AML-193 (cell line): ENCODE measurements at places on chromosomes 5 and 9.

GRCh38 chr5:28226407-28226806, 1188.0 kb upstream of the CDH9 start:
- no peak for DNase-seq

DNA sequence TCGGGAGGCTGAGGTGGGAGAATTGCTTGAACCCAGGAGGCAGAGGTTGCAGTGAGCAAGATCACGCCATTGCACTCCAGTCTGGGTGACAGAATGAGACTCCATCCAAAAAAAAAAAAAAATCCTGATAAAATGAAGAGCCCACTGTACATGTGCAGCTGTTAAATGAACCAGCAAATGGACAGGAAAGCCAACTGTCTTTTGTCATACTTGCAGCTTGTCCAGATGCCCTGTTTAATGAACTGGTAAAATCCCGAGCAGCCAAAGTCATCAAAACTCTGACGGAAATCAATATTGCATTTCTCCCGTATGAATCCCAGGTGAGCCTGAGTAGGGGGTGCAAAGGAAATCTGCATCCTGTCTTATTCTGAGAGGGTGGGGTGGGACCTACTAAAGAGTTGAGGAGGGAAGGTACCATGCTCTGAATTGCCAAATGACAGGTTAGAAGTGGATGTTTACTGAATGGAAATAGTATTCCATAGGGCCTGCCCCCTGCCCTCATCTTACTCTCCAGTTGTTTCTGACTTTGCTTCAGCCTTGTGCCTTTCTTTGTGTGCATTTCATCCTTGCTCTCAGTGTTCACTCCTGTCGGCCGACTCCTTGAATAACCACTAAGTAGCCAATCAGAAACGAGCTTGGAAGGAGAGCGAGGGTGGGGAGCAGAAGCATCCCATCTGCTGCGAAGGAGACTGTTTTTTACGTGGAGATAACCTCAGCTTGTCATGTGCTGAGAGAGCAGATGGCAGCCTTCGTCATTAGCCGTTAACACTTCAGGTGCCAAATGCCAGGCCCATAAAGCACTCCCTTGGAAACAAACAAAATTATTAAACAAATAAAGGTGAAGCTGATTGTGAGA, 45.7 kb upstream of the CFAP157 start:
- DNase-seq: no peak

GRCh38 chr5:34606101-34606500, 50.0 kb upstream of the RAI14 start:
- DNase-seq: no peak

GRCh38 chr9:130264414-130265350, 878 bp upstream of the HMCN2 start:
- no peak for DNase-seq

DNA sequence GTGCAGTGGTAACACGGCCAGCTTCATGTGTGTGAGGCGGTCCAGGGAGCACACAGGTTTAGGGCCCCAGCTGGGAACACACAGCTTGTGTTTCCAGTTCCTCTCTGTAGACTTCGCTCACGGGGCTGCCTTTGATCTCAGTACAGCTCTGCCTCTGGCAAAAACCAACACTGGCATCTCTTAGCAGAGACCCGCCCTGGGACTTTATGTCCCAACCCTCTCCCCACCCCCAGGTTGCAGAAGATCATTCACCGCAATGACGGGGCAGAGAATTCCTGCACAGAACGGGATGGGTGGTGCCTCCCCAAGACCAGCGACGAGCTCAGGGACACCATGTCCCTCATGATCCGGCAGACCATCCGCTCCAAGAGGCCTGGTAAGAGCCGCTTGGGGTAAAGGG, 5.2 kb upstream of the CEL start:
- no peak for DNase-seq

DNA sequence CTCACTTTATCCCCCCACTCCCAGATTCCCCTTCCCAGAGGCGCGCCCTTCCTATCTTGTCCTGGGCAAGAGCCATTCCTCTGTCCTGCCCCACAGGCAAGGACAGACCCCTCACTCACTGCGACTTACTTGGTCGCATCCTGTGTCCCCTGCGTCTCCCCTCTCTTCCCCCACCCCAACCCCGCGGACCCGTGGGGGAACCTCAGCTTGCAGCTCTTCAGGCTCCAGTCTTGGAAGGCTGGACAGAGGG, 542 bp downstream of the GGTA1 start:
- DNase-seq: no peak

DNA sequence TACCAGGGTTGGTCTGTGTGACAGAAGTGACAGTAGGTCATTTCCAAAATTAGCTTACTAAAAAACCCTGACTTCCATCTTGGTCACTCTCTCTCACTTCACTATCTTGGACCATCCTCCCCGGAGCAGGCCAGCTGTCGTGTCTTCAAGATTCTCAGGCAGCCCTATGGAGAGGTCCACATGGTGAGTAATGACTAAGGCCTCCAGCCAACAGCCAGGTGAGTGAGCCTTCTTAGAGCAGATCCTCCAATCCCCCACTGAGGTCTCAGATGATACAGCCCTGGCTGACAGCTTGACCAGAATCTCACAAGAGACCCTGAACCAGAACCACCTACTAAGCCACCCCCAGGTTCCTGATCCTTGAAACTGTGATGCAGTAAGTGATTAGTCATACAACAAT, 92.0 kb downstream of the DCP2 start:
- no peak for DNase-seq

- DNase-seq: no peak
Observed at GRCh38 chr5:2133936-2134335, 251.2 kb upstream of the IRX4 start.

DNA sequence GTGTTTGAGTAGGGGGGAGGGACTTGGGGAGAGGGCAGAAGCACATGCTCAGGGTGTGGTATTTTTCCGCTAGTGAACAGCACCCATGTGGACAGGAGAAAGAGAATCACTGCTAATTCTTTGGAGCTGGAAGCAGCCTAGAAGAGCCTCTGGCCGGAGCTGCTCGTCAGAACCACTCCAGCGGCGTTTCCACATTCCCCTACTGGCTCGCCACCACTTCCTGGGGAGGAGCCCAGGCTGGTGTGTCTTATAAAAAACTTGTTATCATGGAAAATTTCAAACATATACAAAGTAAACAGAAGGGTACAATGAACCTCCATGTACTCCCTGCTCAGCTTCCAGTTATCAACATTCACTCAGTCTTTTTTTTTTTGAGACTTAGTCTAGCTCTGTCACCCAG, 26.7 kb downstream of the LHX2 start:
- no peak for DNase-seq

GRCh38 chr9:81575956-81576355, 113.4 kb downstream of the TLE1 start:
- no peak for DNase-seq

DNA sequence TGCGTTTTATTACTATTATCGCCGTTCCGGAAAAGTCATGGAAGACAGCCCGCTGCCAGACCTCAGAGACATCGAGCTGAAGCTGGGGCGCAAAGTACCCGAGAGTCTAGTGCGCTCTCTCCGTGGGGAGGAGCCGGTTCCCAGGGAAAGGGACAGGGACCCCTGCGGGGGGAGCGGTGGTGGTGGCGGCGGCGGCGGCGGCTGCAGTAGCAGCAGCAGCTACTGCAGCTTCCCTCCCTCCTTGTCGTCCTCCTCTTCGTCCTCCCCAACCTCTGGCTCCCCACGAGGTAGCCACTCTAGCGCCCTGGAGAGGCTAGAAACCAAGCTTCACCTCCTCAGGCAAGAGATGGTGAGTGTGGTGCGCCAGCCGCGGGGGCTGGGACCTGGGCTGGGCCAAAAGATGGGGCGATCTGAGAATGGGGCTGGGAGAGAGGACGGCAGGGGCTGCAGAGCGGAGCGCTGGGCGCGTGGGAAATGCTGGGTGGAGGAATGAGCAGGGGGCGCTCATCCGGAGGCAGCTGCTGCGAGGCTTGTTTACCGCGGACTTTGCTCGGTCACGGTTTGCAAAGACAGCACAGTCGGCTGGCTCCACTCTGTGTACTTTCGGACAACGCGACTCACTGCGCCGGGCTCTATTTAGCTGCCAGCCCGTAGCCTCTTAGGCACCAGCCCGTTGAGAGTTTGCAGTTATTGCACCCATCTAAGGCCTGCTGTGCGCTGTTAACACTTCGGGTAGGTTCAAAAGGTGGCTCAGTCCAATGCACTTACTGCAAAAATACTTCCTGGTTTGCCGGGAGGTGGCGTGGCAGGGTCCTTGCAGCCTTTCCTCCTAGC, 1.1 kb downstream of the LURAP1L start:
- no peak for DNase-seq

GRCh38 chr9:127356906-127357305, 40.1 kb upstream of the SLC2A8 start:
- no peak for DNase-seq

DNA sequence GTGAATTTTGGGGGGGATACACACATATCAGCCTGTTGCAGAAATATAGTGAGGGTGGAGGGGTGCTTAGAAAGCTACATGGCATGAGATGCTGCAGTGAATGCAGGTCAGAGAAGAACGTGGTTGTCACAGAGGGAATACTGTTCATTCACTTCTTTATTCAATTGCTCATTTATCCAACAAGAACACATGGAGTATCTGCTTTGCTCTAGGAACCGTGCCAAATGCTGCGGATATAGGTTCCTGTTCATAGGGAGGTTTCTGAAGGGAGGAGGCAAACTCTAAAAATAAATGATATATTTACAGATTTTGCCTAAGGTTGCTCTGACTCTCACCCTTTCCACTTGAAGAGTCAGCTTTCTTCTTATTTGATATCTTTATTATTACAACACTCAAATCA, 444.3 kb upstream of the CLINT1 start:
- no peak for DNase-seq

- peak; percentile 1 for DNase-seq
Observed at GRCh38 chr9:33719581-33720374, 75.6 kb upstream of the PRSS3 start.

GRCh38 chr9:130681769-130682420, 11.7 kb upstream of the EXOSC2 start:
- no peak for DNase-seq

DNA sequence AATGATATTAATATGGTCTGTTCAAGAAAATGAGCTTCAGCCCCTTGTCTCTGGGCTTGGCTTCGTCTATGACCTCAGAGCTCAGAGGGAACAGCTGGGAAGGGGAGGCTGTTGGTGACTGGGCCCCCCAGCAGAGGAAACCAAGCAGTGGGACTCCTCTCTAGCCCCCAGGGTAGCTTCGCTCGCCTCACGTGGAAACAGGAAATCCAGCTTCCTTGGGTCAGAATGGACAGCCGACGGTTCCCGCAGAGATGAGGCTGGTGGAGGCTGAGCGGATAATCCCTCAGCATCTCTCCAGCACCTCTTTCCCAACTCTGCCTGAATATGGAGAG, 37.2 kb upstream of the ICE1 start:
- DNase-seq: no peak

GRCh38 chr5:10632110-10632761, 68.4 kb downstream of the ANKRD33B start:
- no peak for DNase-seq

DNA sequence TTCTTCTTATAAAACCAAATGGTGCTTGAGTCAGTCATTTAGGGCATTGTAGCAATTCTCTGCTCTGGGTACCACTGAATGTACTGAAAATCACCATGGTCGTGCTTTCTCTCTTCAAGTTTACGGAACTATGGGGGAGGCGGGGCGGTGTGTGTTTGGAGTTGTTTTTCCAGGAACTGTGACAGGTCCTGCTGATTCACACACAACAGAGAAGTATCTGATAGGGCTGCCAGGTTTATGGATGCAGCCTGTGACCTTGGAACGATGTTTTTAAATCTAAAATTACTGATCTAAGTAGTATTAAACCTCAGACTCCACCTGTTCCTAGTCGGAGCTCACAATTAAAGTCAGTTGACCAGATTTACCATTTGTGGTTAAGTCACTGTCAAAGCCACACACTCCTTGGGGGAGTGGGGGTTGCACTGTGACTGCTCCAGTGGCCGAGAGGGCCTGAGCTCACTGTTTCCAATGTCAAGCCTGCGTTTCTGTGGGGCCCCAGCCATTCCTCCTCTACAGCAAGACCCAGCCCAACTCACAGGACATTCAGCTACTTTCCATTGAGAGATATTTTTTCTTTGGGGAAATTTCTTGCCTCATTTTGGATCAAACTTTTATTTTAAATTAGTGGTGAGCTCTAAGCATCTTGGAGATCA, 44.4 kb downstream of the GADD45G start:
- no peak for DNase-seq

DNA sequence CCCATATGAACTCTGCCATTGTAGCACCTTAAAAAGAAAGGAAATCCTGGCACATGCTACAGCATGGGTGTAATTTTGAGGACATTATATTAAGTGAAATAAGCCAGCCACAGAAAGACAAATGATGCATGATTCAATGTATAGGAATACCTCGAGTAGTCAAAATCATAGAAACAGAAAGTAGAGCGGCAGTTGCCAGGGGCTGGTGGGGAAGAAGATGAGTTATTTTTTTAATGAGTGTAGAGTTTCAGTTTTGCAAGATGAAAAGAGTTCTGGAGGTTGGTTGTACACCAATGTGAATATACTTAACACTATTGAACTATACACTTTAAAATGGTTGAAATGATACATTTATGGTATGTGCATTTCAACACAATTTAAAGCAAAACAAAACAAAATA, 133.0 kb downstream of the ZDHHC21 start:
- no peak for DNase-seq

DNA sequence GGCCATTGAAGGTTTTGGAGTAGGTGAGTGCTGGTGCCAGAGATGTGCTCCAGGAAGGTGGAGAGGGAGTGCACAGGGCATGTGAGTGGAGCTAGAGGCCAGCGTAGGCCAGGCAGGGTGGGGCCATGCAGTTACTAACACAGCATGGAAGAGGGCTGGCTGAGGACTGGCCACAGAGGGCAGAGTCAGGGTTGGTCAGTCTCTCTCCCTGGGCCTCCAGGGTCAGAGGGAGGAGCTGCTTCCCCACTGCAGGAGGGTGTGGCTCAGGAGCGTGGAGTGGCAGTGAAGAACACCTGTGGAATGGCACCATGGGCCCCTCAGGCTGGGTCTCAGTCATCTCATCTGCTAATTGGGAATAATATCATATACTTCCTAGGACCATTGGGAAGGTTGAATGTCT, 167.7 kb downstream of the MACROH2A1 start:
- DNase-seq: no peak

GRCh38 chr5:124596595-124597421, 149.6 kb downstream of the ZNF608 start:
- DNase-seq: no peak

GRCh38 chr5:164375051-164375450, 869.6 kb downstream of the MAT2B start:
- no peak for DNase-seq

DNA sequence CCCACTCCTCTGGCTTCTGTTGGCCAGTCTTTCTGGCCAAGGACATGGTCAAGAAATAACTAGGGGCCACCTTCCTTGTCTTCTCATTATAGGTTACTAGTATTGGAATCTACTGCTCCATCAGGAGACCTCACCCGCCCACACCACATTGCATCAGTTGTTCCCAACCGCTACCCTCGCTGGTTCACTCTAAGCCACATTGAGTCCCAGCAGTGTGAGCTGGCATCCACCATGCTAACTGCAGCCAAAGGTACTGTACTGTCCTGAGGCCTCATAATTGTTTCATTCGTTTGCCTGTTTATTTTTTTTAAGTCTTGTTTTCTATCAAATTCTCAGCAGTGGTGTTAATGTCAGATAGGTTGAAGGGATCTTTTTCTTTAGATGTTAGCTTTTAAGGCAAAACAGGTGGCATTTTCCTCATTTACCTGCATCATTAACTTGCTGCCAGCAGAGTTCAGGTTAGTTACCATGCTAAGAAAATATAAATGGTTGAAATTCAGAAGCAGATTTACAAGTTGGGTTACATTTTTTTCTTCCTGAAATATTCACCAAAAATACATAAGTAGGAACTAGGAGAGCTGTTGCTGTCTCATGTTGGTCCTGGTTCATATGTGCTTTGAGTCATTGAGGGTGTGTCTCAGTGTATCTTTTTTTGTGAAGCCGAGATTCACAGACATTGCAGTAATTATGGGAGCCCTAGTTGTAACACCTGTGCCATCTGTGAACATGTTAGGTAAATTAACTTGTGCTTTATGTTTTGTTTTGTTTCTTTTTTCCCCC, 206.9 kb downstream of the ZSWIM6 start:
- DNase-seq: no peak
